Peyer's patch (tissue), 4 donors: ENCODE measurements at places on chromosomes 2 and 18. TPM values are rescaled to one million over a fixed set of nuclear protein-coding genes. Genes with fewer than 3 reads are reported as not detected.

FAM237A gene
- total RNA-seq: not detected

DNA sequence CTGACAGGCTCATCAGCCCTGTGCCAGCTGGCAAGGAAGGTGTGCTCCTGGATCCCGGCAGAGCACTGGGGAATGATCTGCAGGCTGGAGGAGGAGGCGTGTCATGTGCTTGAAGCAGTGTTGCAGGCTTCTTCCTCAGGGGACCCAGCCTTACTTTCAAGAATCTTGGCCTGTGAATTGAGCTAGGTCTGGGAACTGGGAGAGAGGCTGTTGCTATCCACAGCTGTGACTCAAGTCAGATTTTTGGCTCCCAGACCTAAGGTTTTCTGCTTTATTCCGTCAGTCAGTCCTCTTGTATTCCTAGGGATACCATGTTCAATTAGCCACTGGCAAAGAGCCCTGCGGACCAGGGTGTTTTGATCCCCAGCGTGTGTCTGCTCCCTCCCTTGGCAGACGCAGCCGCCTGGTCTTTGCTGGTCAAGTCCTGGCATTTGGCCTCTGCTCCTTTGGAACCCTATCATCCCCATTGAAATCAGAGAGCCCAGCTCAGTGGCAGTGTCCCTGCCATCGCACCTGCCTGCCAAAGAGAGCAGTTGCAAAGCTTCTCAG lies 32.4 kb downstream of the ASB1 start:
- no peaks in the 10 kb centered on the region for H3K4me1 ChIP-seq
- no peaks in the 10 kb centered on the region for H3K27me3 ChIP-seq
- no peak overlapping the region for H3K4me3 ChIP-seq
- H3K36me3 ChIP-seq: no peaks in the 10 kb centered on the region

DNA sequence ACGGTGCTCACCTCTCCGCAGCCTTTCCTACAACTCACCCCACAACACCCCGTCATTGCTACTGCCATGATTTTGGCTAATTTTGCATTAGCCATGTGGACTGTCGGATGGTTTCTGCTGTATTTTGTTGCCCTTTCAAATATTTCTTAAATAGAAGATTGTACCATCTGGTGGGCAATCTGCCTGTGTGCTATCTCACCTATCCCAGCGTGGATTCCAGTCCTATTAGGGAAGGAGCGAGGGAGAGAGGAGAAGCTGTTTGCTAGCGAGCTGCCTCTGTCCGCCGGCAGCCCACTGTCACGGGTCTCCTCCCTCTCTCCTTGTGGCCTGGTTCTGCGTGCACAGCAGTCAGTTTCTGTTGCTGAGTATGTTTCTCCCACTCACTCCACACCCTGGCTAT lies 336.2 kb downstream of the TXNL1 start:
- no peak overlapping the region for H3K4me3 ChIP-seq
- no peak overlapping the region for H3K27ac ChIP-seq
- no peak for DNase-seq
- no peaks in the 10 kb centered on the region for H3K36me3 ChIP-seq

KCNF1 gene
- total RNA-seq: not detected

ROCK1 gene
- total RNA-seq: 55.2 TPM

DNA sequence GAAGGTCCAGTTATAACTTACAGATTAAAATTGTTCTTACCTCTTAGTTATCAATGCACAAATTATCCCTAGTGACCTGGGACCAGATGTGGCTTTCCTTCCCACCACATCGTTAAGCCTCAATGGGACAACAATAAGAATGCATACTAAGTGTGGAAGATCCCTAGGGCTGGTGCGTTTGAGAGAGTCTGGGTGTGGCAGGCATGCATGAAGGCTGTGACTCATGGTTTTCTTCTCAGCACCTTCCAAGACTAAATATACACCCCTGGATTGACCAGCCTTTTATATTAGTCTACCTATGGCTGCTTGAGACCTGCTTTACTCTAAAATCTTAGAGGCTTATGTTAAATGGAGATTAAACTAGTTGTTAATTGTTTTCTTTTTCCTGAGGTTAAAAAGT lies 261.7 kb upstream of the SLC14A2 start:
- no peaks in the 10 kb centered on the region for H3K36me3 ChIP-seq
- no peak for DNase-seq
- no peak overlapping the region for H3K27ac ChIP-seq

TUBB8B gene
- total RNA-seq: not detected

PARD3B gene
- total RNA-seq: 51.2 TPM

DNA sequence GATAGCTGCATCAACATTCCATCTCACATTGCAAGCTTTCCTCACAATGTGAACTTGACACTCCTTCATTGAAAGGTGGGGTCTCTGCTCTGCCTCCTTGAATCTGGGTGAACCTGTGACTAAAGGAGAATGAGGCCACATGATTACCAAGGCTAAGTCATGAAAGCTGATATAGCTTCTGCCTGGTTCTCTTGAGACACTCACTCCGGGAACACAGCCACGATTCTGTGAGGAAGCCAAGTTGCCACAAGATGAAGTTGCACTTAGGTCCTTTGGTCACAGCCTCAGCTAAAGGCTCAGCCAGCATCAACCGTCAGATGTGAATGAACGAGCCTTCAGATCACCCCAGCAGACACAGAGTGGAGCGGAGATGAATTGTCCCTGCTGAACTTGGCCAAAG lies 94.7 kb upstream of the FAM136A start:
- no peaks in the 10 kb centered on the region for H3K36me3 ChIP-seq
- no peaks in the 10 kb centered on the region for H3K27me3 ChIP-seq
- DNase-seq: no peak
- H3K4me3 ChIP-seq: no peak overlapping the region
- H3K4me1 ChIP-seq: no peaks in the 10 kb centered on the region

GRCh38 chr18:7980656-7981055 lies 413.5 kb downstream of the PTPRM start:
- no peak for DNase-seq
- no peaks in the 10 kb centered on the region for H3K4me1 ChIP-seq
- H3K27me3 ChIP-seq: no peaks in the 10 kb centered on the region
- no peak overlapping the region for H3K4me3 ChIP-seq
- no peaks in the 10 kb centered on the region for H3K36me3 ChIP-seq

- DNase-seq: no peak
- H3K4me1 ChIP-seq: no peaks in the 10 kb centered on the region
- H3K27ac ChIP-seq: no peak overlapping the region
- H3K4me3 ChIP-seq: no peak overlapping the region
- no peaks in the 10 kb centered on the region for H3K36me3 ChIP-seq
Observed at GRCh38 chr2:65931056-65931455, 498.7 kb upstream of the SPRED2 start.

GRCh38 chr2:118496870-118497611 lies 350.4 kb downstream of the EN1 start:
- H3K36me3 ChIP-seq: no peaks in the 10 kb centered on the region
- no peaks in the 10 kb centered on the region for H3K4me1 ChIP-seq
- no peak for DNase-seq
- H3K27me3 ChIP-seq: no peaks in the 10 kb centered on the region
- H3K4me3 ChIP-seq: no peak overlapping the region

APCDD1 gene
- 17.3 TPM for total RNA-seq

GRCh38 chr2:240957656-240958365 lies 40.6 kb upstream of the SNED1 start:
- H3K36me3 ChIP-seq: no peaks in the 10 kb centered on the region
- H3K27me3 ChIP-seq: no peaks in the 10 kb centered on the region
- no peaks in the 10 kb centered on the region for H3K4me1 ChIP-seq
- peak; percentile 42 for DNase-seq
- no peak overlapping the region for H3K27ac ChIP-seq
- H3K4me3 ChIP-seq: no peak overlapping the region

GRCh38 chr2:233100192-233100998 lies 40.3 kb downstream of the INPP5D start:
- no peak overlapping the region for H3K4me3 ChIP-seq
- H3K36me3 ChIP-seq: no peaks in the 10 kb centered on the region
- H3K27me3 ChIP-seq: no peaks in the 10 kb centered on the region
- no peak overlapping the region for H3K27ac ChIP-seq
- peak; percentile 79 for DNase-seq
